ENCODE measurements at places on chromosomes 1 and 21.
A peak's percentile ranks its signal among the peaks of the same experiment; 100 is the strongest.

GRCh38 chr1:86517336-86517735, 29.5 kb upstream of the CLCA4 start:
- no peak for DNase-seq

DNA sequence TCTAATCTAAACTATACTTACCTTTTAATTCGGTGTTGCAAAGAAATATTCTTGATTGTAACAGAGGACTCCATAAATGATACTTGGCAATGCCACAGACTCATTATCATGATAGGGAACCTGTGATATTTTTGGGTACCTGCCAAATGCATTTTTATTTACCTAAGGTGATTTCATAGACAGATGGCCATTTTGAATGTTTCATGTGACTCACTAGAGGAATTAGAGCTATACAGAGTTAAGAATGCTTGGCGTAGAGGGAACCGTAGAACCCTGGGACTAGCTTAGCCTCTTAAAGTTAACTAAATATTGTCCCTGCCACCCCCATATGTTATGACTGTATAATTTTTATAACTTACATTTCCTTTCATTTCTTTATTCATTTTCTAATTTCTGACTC, 136.1 kb downstream of the DISP1 start:
- peak; percentile 18 for DNase-seq

DNA sequence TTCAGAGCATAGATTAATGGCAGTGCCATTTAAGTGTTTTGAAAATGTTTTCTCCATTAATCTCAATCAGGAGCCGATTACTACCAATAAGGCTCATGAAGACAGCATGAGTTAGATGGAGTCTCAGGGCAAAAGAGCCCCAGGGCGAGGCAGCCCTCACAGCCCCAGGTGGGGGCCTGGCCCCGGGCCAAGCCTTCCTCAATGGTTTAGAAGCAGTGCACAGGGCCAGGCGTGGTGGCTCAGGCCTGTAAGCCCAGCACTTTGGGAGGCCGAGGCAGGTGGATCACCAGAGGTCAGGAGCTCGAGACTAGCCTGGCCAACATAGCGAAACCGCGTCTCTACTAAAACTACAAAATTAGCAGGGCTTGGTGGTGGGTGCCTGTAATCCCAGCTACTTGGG, 348.1 kb upstream of the VAMP3 start:
- no peak for DNase-seq

- DNase-seq, result no peak
Measured at GRCh38 chr1:75423616-75424015, 187.3 kb downstream of the SLC44A5 start.

GRCh38 chr1:212167098-212167497, 118.1 kb upstream of the PPP2R5A start:
- peak; percentile 51 for DNase-seq

DNA sequence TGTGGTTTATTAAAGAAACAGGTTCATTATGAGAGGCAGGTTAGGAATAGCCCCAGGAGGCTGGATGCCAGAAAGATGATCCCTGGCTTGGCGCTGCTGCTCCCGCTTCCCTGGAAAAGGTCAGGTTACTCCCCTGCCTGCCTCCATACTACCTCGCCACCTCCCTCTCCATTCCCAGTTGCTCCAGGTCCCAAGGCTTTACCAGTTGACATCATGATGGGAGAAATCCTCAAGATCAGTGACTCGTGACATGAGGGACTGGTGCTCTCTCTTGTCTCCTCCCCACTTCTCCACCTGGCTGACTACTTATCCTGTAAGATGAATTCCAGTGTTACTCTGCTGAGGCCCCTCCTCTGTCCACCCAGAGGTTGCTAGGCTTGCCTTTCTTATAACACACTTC, 19.7 kb downstream of the VASH2 start:
- DNase-seq, result no peak

DNA sequence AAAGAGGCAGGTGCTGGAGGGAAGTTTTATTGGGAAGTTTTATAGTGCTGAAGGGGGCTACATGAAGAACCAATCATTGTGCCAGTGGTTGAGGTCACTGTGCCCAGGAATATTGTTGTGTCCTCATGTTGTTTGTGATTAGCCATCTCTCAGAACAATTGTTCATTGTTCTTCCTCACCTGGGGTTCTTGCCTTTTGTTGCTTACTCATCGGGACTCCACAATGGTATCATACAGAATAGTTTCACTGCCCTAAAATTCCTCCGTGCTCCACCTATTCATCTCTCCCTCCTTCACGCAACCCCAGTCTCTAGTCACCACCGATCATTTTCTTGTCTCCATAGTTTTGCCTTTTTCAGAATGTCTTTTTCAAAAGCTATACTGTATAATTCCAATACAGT, 38.9 kb upstream of the CDC14A start:
- DNase-seq, result no peak

GRCh38 chr1:158177700-158178450, 2.8 kb upstream of the CD1D start:
- DNase-seq, result peak; percentile 94

- no peak for DNase-seq
Measured at GRCh38 chr21:38741092-38741949, 64.4 kb upstream of the ETS2 start.

GRCh38 chr1:150507912-150508864, at the start of gene ECM1:
TSS of gene ECM1 (plus strand) at chr1:150508109. CDS start at chr1:150508210, 101 bp downstream.
- DNase-seq, result peak; percentile 87

DNA sequence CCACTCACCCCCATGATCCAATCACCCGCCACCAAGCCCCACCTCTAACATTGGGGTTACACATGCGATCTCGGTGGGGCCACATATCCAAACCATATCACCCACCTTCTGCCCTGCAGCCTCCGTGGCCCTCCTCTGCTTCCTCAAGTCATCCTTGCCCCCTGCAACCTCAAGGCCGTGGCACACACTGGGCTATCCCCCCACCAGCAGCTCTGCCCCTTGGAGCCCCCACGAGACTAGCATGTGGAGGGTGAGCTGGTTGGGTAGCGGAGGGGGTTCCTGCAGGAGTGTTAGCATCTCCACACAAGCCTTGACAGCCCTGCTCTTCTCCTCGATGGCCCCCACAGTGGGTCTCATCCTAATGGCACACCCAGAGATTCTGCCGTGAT, 100.8 kb downstream of the TOMM20 start:
- DNase-seq, result no peak

- DNase-seq, result no peak
Measured at GRCh38 chr1:194062962-194063361, 876.5 kb upstream of the B3GALT2 start.

GRCh38 chr1:220791956-220792355, 5.2 kb downstream of the MTARC1 start:
- no peak for DNase-seq

DNA sequence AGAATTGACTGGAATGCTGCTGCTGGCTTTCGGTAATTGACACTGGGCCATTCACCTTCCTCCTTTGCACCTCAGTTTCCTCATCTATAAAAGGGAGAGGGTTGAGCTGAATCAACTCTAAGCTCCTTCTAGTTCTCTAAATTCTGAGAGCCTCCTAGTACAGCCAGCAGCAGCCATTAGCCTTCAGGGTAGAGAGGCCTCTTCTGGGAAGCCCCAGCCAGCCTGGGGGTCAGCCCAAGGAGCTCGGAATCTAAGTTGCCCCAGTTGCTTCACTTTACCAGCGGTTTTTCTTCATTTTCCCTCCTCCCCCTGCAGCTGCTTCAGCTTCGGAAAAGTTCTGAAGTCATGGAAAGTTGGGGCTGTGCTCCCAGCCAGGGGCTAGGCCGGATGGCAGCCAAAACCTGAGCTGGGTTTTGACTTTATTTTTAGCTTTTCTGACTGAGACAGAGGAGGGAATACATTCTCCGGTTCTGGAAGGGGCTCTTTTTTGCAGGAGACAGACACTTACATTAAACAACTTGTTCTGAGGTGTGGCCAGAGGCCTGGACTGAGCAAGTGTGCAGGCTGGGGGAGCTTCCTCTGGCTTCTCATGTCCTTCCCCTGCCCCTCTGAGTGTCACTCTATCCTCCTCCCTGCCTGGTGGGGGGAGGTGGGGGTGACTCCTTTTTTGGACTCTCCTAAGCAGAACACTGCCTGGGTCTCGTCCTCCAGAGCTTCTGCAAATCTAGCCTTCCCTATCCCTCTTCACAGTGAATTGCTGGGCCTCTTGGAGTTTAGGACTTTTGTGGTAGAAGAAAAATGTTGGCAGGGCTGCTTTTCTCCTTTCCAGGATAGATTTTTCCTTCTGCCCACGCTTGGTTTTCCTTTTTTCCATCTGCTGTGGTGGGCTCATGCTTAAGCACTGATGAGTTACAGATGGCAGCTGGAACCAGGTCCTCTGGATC, 14.4 kb downstream of the LMNA start:
- DNase-seq, result no peak

GRCh38 chr1:93584261-93585003, 97.2 kb downstream of the BCAR3 start:
- DNase-seq, result no peak

- DNase-seq, result no peak
Measured at GRCh38 chr1:190147616-190148015, 330.0 kb downstream of the BRINP3 start.

GRCh38 chr1:21490774-21491487, 18.3 kb upstream of the ALPL start:
- DNase-seq, result peak; percentile 58

GRCh38 chr1:2343023-2343935, 48.1 kb downstream of the MORN1 start:
- DNase-seq, result no peak

GRCh38 chr1:181397845-181398244, 85.5 kb upstream of the CACNA1E start:
- no peak for DNase-seq

DNA sequence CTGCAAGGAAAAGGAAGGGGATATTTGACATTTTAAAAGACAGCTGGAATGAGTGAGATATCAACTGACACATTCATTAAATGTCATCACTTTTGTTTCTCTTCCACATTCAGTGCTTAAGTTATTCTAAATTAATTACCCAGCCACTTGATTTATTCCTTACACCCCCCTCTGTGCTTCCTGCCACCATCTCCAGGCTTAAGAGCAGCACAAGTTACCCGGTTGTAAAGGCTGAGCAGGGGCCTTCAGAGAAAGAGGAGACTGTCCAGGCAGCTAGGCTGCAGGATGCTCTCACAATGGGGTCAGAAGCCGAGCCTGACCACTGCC, 71.4 kb downstream of the SYT6 start:
- no peak for DNase-seq

GRCh38 chr1:223682502-223682901, 17.0 kb upstream of the CAPN8 start:
- no peak for DNase-seq

DNA sequence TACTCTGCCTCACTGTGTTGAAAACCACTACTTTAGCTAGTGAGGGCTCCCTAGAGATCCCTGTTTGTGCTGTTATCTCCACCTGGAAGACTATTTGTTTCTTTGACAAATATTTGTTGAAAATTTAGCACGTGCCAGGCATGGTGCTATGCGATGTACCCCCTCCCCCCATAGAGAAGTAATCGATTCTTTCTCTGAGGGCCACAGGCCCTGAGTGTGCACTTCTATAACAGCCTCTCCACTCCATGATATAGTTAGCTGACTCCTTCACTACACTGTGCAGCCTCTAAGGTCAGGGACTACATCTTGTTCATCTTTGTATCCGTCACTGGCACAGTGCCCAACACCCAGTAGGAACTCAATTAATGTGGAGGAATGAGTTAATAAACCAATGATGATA, 17.3 kb upstream of the RBM15 start:
- DNase-seq, result no peak

DNA sequence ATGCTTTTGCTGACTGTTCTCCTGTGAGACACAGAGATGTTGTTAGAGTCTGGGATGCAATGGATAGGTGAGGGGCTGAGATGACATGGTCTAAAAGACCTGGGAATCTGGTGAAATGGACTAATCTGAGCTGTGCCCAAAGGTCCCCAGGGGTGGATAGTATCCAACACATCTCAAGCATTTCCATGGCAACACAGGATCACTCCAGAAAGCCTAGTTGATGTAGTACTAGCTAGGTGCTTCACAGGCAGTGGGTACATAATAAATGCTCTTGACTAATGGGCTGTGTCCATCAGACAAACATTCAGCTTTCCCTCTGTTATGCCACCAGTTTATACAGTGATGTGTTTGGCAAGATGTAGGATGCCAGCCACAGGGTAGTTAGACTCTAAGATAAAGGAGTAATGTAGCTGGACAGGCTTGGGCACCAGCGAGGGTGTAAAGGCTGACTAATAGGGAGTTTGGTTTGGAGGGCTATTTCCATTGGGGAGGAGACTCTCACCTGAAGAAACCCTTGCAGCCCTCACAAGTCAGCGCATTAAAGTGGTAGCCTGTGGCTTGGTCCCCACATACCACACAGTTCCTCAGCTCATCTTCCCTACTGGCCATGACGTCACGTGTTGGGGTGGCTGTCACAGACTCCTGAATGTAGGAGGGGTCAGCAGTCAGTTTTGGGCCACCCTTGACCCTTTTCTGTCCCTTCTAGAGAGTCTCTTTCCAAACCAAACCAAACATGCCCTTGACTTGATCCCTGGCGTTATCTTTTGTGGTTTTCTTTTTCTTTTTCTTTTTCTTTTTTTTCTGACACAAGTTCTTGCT, 1.8 kb downstream of the NR1I3 start:
- DNase-seq, result no peak

- no peak for DNase-seq
Measured at GRCh38 chr1:100752791-100753190, 33.2 kb downstream of the VCAM1 start.

DNA sequence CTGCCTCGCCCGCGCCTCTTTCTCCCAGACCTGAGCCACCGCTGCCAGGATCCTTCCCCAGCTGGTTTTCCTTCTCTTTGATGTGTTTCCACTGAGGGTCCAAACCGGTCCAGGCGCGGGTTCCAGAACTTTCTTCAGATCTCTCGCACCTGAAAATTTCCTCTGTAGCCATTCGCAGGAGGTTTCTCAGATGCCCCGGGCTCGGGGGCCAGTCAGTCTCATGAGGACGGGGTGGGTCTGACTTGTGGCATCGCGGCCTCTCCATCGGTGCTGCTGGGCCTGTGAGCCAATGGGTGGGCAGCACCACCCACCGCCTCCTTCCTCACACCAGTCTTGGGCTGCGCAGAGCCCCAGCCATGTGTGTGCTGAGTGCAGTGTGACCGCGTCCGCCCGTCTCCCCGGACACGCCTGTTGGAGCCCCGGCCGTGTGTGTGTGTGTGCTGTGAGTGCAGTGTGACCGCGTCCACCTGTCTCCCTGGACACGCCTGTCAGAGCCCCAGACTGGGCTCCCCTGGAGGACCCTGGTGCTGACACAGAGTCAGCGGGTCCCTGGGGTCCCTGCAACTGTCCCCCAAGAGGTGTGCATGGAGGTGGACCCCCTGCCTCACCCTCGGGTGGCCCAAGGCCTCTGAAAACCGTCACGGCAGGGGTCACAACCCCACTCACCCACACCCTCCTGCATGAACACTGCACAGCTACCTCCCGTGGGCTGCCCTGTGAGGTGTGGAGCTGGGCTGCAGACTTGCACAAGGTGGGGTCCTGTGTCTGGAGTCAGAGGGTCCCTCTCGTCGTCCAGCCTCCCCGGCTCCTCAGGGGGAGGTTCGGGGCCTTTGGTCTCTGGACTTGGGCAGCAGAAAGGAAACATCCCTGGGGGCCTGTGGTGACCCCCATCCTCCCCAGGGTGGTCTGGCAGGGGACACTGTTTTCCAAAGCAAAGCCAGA, 20.2 kb downstream of the COL18A1 start:
- no peak for DNase-seq

DNA sequence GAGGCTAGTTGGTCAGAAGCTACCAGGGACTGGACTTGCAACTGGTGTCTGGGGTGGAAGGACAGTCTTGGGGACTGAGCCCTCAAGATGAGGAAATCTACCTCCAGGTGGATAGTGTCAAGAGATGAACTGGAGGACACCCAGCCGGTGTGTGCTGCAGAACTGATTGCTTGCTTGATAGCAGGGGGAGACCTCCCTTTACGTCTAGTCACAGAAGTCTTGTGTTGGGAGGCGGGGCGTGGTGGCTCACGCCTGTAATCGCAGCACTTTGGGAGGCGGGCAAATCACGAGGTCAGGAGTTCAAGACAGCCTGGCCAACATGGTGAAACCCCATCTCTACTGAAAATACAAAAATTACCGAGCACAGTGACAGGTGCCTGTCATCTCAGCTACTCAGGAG, 4.9 kb downstream of the RCC2 start:
- no peak for DNase-seq

Data from Daoy (cell line).